ENCODE measurements at places on chromosomes 11 and 22.

- no peak for DNase-seq
These were observed 20.9 kb downstream of the RCOR2 start for GRCh38 chr11:63896071-63896470.

GRCh38 chr22:25083807-25084200 is 115.9 kb upstream of the CRYBB3 start:
- no peak for DNase-seq

DNA sequence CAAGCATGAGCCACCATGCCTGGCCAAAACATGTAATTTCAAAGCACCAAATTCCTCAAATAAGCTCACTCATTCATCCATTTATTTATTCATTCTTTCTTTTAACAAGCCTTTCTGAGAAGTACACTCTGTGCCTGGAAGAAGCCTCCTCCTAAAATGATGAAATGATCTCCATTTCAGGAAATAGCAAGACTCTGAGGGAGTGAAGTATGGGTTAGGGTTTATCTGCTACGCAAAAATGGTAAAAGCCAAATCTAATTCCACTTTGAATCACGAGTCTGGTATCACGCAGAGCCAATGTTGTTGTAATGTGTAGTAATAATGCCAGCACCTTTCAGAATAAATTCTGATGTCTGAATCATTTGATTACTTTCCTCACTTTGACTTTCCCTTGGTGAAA is 1041.8 kb downstream of the LRRC4C start:
- DNase-seq, result no peak

- no peak for DNase-seq
These were observed 35.6 kb downstream of the BCL2L13 start for GRCh38 chr22:17674152-17674551.

- no peak for DNase-seq
These were observed 44.6 kb downstream of the KCNC1 start for GRCh38 chr11:17778956-17779860.

- DNase-seq, result no peak
These were observed 488.5 kb downstream of the SOX6 start for GRCh38 chr11:15867871-15868270.

GRCh38 chr11:47852053-47852452 is 3.9 kb upstream of the NUP160 start:
- no peak for DNase-seq

GRCh38 chr22:37930952-37931440 is 22.4 kb downstream of the C22orf23 start:
- no peak for DNase-seq

DNA sequence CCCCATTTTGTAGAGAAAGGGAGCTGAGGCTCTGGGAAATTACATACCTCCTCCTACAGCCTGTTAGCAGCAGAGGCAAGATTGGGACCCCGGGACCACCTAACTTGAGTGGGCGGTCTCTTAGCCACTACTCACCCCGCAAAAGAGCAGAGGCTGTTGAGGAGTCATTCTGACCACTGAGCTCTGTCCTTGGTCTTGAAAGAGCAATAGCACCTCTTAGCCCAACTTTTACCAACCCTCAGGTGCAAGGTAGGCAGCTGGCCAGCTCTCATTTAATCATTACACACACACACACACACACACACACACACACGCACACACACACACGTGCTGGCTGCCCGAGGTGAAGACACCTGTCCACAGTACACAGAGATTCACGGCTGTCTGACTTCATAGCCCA is 115.8 kb upstream of the ASPHD2 start:
- no peak for DNase-seq

- DNase-seq, result no peak
These were observed 4.6 kb downstream of the CFL1 start for GRCh38 chr11:65853246-65853979.

DNA sequence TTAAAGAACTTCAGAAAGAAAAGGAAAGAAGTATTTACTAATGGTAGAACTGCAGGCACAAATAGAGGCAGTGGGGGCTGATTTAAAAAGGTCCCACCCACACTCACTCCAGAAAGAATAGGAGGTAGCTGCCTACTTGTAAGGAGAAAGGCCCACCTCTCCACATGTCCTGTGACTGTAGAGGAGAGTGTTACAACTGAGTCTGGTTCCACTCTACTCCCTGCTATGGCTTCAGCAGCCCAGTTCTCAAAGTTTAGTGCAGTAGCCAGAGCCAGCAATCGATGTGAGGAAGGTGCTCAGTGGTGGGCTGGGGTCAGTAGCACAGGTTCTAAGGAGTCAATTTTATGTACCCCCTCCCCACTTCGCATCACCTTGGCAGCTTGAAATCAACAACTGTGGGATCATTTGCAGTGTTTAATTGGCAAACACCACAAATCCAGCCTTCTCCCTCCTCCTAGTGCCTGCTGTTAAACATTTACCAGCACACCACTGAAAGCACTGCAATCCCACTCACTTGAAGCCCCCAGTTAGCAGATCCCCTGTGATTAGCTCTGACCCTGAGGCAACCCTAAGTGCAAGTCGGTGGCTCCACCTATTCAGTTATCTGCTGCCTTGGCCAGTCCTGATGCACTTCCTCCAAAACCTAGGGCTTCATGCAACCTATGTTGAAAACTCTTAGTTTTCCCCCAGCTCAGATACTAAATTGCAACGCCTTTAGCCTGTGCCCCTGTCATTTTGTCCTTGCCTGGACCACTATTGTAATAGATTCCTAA is 146.6 kb downstream of the BBOX1 start:
- no peak for DNase-seq

GRCh38 chr11:65708451-65708850 is 3.6 kb upstream of the KAT5 start:
- no peak for DNase-seq

DNA sequence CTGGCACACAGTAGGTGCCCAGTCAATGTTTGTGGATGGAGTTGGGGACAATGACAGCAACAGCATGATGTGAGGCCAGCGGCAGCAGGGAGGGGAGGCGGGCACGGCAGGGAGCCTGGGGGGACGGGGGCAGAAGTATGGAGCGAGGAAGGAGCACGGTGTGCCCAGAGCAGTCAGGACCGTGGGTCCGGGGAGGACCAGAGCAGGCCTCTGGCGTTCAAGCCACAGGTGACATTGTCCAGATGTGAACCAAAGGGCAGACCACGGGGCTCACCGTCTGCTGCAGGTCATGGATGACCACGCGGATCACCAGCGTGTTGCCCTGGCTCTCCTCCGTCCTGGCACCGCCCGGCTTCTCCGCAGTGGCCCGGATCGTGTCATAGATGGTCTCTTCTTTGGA is 105.5 kb downstream of the SHANK2 start:
- no peak for DNase-seq

DNA sequence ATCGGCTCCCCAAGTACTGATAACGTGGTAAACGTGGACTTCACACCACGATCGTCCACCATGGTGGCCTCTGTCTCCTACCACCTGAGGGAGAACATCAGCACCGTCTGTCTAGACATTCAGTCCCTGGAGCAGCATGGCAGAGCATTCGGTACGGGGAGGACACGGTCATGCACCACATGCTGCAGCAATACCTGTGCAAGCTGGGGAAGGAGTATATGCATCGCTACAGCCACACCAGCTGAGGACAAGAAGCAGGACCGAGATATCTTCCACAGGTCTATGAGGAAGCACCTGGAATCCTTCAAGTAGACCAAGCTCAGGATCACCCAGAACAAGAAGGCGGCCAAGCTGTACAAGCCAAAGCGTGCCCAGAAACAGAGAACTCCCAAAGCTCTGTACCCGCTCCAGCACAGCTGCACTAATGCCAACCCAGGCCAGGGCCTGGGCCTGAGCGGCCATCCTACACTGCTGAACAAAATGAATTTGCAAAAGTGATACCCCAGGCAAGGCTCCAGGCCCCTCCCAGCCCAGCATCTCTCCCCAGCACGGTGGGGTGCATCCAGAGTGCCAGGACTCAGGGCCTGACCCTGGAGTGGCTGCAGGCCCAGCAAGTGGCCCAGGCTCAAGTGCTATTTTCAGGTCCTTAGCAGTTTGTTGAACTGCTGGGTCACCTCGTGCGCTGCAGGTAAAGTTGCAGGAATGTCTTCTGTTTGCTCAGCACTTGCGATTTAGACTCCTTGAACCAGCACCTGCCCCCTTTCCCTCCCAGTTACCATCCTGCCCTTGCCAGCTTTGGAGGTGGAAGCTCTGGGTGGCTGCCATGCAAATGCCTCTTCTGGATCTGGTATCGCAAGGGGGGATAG is 119.3 kb upstream of the SERPIND1 start:
- no peak for DNase-seq

DNA sequence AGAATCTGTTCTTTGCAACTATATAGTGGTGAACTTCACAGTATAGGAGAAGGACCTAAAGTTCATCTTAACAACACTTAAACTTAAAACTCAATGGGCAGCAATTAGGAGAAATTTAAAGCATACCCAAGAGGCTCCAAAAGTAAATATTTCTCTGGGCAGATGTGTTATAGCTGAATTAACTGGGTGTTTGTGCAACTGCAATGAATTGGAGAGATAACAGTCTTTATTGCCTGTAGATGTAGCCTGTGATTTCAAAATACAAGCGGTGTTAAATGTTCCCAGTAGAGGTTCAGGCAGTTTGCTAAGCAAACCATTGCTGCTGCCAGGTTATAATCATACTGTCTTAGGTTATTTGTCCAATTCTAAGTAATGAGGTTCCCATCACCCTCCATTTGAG is 294.1 kb upstream of the MTNR1B start:
- no peak for DNase-seq

- no peak for DNase-seq
These were observed 51.7 kb downstream of the GRAMD4 start for GRCh38 chr22:46671824-46672432.

- DNase-seq, result no peak
These were observed 130.5 kb downstream of the GRIA4 start for GRCh38 chr11:105740164-105740903.

DNA sequence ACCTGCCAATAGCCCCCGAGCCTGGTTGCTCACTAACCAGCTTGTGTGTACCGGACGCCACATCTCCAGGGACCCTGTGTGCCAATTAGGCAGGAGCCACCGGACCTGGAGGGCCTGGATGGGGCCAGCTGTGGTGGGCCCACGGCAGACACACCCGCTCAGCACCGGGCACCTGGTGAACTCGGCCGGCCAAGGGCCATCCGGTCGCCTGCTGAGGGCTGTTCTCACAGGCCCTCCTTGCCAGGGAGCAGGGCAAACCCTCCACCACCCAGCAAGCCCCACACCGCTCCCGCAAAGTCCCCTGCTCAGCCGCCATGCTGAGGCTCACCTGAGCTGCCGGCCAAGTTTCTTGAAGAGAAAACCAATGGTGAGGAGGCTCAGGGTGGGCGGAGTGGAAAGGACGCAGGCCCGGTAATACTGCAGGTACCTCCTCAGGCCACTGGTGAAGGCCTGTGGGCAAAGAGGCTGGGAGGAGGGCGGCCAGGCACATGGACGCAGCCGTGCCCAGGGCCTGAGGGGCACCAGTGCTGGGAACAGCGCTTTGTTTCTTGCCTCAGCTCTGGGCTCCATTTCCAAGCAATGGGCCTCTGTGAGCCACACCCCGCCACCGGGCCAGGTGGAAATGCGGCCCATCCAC is 17.1 kb downstream of the TUBGCP6 start:
- no peak for DNase-seq

- DNase-seq, result no peak
These were observed 9.3 kb downstream of the RPL3 start for GRCh38 chr22:39309881-39310714.

GRCh38 chr11:121035169-121035755 is 11.4 kb downstream of the TBCEL start:
- no peak for DNase-seq

GRCh38 chr11:134071766-134072402 is 3.0 kb downstream of the JAM3 start:
- no peak for DNase-seq

GRCh38 chr22:27397036-27397953 is 404.3 kb downstream of the MN1 start:
- no peak for DNase-seq

- DNase-seq, result peak; percentile 47
These were observed 1.7 kb upstream of the TYMP start for GRCh38 chr22:50531546-50531961.

GRCh38 chr11:130159139-130159538 is 443 bp upstream of the ST14 start:
- no peak for DNase-seq

DNA sequence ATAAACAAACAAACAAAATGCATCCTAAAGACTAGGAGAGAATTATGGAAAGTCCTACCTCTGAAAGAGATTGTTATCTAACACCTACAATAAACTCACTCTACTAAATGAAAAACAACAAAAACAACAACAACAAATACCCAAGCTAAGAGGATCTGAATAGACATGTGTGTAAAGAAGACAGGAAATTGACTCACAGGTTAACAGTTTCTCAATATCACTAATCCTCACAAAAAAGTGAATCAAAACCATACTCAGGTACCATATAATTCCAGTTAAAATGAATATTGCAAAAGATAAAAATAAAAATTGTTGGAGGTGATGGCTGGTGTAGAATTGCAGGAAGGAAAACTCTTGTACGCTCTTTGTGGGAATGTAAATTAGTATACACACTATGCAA is 110.4 kb upstream of the TOP3B start:
- DNase-seq, result no peak

GRCh38 chr11:77278595-77279506 is 22.6 kb downstream of the GDPD4 start:
- DNase-seq, result no peak

GRCh38 chr22:25829808-25830777 is 88.1 kb downstream of the MYO18B start:
- no peak for DNase-seq

DNA sequence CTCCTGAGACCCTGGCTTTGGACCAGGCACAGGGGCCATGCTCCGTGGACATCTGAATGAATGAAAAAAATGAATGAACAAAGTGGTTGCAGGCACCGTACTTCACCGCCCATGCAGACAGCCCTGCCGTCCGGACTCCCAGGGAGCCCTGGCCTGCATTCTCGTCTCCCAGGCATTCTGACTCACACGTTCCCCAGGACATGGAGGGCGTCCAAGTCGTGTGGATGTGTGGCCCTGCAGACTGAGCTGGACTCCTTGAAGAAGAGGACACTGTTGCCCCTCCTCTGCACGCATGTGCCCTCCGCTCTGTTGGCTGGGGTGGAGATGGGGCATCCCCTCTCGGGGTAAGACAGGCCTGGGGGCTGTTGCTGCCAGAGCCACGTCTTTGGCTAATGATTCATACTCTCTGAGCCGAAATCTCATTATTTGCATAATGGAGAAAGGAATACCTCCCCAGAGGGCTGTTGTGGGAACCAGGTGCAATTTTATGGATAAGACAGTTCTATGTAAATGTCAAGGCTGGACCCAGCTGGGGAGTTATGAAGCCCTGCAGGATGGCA is 49.7 kb downstream of the RTL6 start:
- no peak for DNase-seq

GRCh38 chr11:112004389-112004788 is 20.8 kb upstream of the DLAT start:
- no peak for DNase-seq

DNA sequence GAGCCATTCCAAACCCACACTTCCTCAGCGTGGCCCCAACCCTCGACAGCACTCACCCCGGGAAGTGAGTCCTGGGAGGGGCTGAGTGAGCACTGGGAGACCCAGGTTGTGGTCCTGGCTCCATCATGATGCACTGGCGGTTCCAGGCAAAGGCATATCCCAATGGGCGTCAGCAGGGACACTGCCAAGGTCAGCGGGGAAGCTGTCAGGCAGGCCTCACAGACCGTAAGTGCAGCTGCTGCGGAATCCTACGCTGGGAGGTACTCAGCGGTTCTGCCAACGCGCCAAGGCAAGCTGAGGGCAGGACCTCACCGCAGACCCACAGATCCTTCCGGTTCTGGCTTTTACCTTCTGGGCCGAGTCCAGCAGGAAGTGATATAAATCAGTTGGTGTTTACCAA is 1.4 kb upstream of the GAL3ST1 start:
- no peak for DNase-seq

All from stimulated activated CD4-positive, alpha-beta T cell treated with anti-CD3 and anti-CD28 coated beads, Interleukin-1b, Interleukin-23, amount 100 ng/mL, for 1 hour (primary cell).